ENCODE measurements at places on chromosomes 5 and 9.
A peak's percentile ranks its signal among the peaks of the same experiment; 100 is the strongest.

GRCh38 chr5:109830955-109831502 is 141.3 kb downstream of the MAN2A1 start:
- DNase-seq, result peak; percentile 60

- DNase-seq, result no peak
These were observed 84.4 kb downstream of the CNTLN start for GRCh38 chr9:17219261-17219660.

GRCh38 chr5:39934830-39935229 is 510.1 kb upstream of the DAB2 start:
- DNase-seq, result no peak

- DNase-seq, result peak; percentile 11
These were observed 26.6 kb upstream of the LRRTM2 start for GRCh38 chr5:138901716-138902115.

DNA sequence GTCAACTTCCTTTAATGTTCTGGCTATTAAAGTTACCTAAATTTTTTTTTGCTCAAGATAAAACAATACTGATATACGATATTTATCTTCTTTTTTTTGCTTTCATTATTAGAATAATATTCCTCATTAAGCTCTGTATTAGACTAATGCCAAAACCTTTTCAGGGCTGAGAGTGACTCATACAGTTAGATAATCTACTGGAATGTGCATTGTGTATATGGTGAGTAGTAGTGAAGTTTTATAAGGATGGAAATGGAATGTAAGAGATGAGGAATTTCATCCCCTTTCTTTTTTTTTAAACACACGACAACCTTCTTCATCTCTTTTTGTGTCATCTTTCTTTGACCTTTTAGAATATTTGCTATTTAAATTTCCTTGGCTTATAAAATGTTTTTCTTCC is 268.6 kb downstream of the ISL1 start:
- DNase-seq, result no peak

- peak; percentile 53 for DNase-seq
These were observed 18.7 kb upstream of the RNF130 start for GRCh38 chr5:180090098-180090768.

- no peak for DNase-seq
These were observed 62.0 kb upstream of the FST start for GRCh38 chr5:53418409-53418808.

All from RPMI7951 (cell line).